CD4-positive, alpha-beta T cell treated with Interleukin-21 for 1 hour (primary cell): ENCODE measurements at places on chromosomes 4 and X.

DNA sequence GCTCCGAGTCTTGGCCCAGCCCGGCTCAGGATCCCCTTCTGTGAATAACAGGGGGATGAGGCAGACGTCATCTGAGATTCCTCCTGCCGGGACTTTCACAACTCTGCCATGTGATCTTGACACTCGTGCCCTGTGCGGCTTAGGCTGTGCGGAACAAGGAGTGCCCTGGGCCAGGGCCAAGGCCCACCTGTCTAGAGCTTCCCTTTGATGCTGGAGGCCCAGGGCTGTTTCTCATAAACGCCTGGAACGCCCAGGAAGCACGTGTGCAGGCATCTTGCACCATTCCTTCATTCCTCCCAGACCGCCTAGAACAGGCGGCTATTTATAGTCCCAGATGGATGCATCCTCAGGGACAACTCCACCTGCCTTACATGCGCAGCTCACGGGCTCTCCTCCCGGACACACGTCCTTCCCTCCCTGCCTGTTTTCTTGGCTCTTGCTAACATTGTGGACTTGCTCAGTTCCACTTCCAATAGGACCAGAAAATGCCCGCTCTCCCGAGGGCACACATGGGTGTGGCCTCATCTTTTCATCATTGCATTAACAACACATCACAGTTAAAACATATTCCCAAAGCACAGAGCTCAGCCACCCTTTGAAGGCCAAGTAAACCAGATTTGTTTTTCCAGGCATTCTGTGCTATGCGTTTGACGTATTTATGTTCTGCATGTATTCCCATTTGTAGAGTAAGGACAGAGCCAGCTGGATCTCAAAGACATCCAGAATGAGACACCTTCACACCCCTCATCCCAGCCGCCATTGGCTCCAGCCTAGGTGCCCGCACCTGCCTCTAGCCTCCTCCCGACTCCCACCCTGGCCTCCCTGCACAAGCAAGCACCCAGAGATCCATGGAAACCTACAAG, 57.2 kb downstream of the ABLIM2 start:
- DNase-seq: no peak

DNA sequence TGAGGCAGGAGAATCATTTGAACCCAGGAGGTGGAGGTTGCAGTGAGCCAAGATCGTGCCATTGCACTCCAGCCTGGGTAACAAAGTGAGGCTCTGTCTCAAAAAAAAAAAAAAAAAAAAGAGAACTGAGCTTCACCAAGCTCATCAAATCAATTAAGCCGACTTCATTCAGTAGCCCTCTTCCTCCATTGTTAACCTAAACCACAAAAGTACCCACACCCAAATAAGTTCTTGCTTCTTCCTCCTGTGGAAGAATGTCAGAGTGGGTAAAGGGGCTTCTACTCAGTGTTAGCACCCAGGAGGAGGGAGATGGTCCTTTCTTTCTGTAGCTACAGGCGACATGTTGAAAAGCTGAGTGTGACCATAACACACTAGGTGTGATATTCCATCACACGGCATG, 58.6 kb upstream of the CHRNA9 start:
- DNase-seq: no peak

DNA sequence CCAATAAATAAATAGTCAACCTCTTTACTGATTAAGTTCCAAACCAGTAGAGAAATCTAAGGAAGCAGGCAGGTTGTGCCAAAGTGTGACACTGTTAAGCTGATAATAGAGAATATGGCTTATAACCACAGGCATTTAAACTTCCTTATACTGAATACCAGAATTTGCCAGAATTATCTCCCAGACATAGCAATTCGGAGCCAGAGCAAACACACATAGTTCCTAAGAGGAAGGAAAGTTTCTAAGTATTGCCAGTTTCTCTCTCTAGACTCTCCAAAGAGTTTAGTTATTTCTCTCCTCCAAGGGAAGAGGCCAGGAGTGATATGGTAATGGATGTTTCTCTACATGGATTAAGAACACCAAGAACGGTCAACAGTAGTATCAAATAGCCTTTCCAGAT, 191.7 kb upstream of the CPEB2 start:
- no peak for DNase-seq

DNA sequence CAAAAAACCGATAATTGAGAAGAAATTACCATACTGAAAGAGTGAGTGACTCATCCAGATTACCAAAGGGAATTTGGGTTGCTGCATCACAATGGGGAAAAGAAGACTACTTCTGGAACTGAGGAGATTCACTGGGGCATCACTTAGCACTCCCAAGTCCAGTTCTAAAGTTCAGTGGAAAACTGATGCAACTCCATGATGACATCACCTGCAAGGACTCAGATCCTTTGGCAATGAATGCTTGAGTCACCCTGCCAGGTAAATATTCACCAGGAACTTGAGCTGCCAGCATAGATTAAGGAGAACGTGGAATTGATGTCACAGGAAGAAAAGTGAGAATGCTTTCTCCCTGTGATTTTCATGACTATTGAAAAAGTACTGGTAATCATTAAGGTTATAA, 32.0 kb upstream of the SMIM10L2A start:
- no peak for DNase-seq

DNA sequence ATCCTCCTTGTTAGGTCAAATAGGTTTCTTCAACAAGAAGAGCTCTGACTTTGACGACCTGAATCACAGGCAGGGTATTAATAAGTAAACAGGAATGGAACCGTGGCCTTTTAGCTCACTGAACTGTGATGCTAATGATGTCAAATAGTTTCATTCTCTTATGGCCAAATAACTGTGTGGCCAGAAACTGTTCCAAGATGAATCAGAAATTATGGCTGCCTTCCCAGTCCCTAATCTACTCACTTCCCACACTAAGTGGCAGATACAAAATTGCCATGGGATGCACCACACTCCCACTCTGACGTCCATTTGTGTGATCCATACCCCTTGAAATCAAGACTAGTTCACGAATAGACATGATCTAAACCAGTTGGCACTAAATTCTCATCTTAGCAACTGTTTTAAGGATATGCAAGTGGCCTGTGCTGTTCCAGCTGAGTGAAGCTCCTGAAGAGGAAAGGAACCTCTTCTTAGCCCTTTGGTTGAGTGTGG, 455.4 kb downstream of the IL15 start:
- no peak for DNase-seq

DNA sequence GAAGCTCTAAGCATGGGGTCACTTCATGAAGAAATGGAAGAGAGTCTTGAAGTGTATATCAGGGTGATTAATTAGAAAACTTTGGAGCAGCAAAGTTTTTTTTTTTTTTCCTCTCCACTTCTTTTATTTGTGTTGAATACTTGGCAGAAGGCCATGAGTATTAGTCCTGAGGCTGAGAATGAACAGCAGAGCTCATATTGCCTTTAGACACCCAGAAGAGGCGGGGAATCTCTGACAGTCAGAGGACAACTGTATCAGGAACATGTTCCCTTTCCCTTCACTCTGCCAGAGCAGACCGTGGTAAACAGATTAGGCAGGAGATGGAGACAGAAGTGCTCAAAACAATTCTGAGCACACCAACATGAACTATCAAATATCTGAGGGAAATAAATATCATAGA, 300.9 kb downstream of the FAM47A start:
- DNase-seq: no peak

DNA sequence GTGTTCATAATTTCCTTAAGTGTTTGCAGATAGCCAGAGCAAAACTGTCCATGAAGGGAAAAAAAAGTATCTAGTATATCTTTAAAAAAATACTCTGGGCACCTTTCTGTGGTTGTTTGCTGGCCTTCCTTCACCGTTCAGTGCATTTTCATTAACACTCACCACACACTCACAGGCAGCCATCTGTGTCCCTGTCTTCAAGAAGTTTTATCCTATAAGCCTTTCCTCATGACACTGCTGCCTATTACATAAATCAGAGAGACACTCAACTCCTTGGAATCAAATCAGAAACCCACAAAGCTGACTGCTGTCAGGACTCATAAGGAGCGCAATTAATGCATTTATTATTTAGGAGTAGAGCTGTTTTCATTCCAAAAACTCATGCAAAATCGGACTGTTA, 1720.2 kb downstream of the PCDH7 start:
- no peak for DNase-seq

DNA sequence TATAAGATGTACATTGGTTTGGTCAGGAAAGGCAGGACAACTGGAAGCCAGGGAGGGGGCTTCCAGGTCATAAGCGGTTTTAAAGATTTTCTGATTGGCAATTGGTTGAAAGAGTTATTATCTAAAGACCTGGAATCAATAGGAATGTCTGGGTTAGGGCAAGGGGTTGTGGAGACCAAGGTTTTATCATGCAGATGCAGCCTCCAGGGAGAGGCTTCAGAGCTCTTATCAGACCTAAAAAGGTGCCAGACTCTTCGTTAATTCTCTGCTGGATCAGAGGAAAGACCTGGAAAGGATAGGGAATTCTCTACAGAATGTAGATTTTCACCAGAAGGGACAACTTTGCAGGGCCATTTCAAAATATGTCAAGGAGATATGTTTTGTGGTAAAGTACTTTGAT, 62.8 kb downstream of the BEX3 start:
- DNase-seq: no peak

DNA sequence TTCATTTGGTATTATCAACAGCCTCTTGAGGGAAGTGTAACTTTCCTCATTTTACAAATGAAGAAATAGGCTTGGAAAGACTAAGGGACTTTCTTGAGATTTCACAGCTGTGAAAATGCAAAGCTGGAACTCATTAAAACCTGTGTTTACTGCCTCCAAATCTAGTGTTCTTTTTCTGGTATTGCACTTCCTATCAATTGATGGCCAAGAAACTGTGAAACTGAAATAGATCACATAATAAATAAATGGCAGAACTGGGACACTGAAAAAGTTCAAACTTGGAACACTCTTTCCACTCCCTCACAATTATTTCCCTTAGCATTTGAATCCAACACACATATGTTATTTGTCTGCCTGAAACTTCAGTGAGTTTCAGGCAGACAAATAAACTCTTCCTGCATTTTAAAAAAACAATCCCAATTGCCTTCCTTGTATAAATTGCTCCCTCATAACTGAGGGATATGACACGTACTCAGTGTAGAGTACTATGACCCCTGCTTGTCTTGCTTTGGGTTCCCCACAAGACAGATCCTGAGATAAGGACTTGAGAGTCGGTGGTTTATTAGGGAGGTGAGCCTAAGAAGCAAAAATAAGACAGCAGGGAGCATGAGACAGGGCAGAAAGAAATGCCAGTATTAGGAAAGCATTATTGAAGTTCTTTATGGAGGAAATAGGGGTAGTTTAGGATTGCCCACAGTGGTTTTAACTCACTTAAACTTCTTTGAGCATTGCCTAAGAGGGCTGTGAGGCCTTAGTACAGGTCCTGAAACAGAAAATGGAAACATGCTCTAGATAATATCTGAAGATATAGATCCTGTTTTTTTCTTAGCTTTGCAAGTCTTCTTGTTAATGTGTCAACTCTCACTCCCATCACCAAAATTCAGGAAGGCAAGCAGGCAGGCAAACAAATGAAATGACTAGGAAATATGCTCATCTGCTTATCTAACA, 33.9 kb downstream of the RTL3 start:
- DNase-seq: no peak

DNA sequence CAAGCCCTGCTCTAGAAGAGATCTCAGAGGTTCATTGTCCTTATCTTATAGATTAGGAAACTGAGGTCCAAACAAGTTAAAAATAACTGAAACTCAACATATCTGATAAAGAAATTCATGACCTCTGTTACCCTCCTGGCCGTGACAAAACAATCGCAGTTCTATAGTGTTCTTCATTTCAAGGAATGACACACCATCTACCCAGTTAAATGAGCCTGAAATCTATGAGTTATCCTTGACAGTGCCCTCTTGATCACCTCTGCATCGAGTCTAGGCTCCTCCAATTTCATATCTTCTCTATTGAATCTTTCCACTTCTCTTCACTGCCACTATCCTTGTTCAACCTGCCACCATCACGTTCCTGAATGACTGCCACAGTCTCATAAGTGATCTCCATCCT, 325.3 kb upstream of the TEX13C start:
- no peak for DNase-seq

DNA sequence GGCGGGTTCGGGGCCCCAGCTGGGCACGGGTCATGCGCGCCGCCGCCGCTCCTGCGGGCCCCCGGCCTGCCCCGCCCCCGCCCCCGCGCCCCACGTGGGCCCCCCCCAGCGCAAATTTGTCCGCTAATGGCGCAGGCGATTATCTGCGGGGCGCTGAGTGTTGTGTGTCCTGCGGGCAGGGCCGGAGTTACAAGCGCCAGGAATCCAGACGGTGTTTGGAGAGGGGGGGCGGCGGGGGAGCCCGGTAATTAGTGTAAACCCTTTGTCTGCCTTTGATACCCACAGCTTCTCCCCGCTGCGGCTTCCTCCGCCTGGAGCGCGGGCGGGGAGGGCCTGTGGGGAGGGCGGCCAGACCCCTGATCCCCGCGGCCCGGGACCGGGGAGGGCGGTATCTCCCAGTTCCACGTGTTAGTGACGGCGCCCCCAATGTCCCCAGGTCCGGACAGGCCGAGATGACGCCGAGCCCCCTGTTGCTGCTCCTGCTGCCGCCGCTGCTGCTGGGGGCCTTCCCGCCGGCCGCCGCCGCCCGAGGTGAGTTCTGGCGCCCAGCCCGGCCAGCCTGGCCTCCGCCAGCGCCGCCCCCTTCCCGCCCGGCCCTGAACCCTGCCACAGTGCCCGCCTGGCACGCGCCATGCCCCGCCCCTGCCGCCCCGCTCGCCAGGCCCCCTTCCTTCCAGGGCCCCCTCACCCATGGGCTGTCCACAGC, 761 bp downstream of the FGFRL1 start:
- peak; percentile 42 for DNase-seq
